CD4-positive, CD25-positive, alpha-beta regulatory T cell (primary cell): ENCODE measurements at places on chromosomes 12 and 14. TPM values are rescaled to one million over a fixed set of nuclear protein-coding genes. Genes with fewer than 3 reads are reported as not detected.

GRCh38 chr12:47860279-47860841 lies 40.7 kb upstream of the HDAC7 start:
- DNase-seq: no peak

GRCh38 chr12:64395739-64396138 lies 5.2 kb upstream of the C12orf56 start:
- DNase-seq: no peak

DNA sequence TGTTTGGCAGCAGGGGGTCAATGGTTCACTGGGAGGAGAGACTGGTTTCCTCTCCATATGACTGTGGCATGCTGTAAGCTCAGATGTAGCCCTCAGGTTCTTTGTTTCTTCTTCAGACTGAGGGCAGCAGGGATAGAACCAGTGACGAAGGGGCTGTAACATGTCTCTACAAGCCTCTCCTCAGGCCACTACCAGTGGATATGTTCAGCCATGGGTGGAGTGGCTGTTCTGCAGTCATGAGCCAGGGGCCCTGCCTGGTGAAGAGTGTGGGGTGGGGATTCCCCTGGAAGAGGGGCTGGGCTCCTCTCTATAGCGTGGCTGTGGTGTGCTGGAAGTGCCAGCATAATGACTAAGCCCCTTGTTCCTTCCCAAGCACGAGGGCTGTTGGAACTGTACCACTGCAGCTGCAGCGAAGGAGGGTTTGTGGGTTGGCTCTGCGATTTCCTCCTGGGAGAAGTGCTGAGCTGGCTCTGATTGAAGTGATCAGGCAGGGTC lies 55.8 kb downstream of the CMAS start:
- DNase-seq: no peak

GRCh38 chr12:89932954-89933353 lies 224.3 kb upstream of the ATP2B1 start:
- no peak for DNase-seq

GRCh38 chr14:84584511-84584910 lies 945.4 kb upstream of the FLRT2 start:
- DNase-seq: no peak

DNA sequence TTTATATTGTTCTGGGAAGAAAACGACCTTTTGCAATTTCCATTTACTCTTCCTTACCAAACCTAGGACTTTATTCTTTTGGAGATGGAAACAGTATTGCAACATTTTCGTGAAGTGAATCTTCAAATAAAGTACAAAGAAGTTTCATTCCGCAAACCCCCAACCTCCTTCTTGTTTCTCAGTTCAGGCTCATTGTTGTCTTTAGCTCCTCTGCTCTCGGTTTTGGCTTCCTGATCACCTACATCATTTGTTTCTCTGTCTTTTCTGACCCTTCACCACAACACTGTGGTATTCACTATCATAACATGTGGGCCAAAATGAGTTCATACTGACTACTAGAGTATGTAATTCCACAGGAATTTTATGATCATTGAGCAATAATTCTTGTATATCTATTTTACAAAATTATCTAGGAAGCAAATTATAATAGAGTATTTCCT lies 266.8 kb downstream of the ADAMTS20 start:
- DNase-seq: no peak

GRCh38 chr14:99687284-99688209 lies 3.4 kb downstream of the CYP46A1 start:
- DNase-seq: no peak

DNA sequence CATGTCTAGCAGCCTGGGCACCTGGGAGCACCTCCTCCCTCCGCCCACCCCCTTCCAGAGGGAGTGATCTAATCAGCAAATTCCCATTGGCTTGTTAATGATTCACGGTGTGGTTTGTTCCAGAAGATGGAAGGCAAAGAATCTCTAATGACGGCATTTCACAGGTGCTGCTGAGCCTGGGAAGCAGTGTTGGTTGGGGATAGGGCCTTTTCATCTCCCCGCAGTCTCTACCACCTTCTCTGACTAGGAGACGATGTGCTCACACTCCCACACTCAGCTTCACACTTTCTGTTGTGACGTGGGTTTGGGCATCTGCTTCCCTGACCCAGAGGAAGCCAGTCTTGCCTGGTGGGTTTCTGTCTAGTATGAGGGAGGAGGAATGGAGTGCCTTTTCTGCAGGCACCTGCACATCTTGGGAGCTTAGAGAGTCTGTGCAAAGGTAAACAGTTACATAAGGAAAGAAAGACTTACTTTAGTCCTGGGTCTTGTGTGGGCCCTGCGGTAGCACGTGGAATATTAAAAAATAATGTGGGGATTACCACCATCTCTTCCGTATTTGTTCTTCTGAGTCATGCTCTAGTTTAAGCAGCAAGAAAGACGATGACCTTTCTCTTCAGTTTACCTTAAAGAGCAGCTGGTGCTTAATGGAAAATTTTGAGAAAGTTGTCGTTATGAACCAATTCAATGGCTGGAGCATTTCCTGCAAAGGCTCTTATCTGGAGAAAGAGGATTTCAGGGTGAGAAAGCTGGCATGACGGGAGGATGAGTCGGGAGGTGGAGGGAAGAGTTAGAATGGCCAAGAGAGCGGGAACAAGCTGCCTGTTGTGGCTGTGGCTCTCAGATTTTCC lies 70.6 kb upstream of the ARHGAP5 start:
- DNase-seq: no peak

DNA sequence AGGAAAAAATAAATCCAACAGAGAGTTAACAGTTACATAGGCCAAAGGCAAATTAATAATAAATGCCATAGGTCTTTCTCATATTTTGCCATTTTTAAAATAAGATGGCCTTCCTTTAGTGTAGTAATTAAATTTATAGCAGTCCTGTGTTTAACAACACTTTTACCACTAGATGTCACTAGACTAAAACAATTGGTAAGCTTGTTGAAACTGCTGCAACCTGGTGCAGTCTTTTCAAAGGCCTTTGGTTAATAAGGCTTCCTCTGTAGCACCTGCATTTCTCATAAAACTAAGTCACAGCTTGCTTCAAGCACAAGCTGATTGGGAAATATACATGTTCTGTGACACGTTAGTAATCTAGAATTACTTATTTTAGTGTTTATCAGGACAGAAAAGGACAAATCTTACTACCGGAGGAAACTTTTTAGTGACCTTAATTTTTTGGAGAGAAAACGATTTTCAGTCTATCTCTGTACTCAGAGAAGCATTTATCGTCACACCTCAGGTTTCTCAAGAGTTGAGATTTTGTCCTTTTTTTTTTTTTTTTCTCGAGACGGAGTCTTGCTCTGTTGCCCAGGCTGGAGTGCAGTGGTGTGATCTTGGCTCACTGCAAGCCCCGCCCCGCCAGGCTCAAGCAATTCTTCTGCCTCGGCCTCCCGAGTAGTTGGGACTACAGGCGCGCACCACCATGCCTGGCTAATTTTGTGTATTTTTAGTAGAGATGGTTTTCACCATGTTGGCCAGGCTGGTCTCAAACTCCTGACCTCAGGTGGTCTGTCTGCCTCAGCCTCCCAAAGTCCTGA lies 20.0 kb downstream of the BORCS5 start:
- peak; percentile 30 for DNase-seq

GRCh38 chr14:73241481-73242165 lies 4.3 kb downstream of the PAPLN start:
- DNase-seq: no peak

DNA sequence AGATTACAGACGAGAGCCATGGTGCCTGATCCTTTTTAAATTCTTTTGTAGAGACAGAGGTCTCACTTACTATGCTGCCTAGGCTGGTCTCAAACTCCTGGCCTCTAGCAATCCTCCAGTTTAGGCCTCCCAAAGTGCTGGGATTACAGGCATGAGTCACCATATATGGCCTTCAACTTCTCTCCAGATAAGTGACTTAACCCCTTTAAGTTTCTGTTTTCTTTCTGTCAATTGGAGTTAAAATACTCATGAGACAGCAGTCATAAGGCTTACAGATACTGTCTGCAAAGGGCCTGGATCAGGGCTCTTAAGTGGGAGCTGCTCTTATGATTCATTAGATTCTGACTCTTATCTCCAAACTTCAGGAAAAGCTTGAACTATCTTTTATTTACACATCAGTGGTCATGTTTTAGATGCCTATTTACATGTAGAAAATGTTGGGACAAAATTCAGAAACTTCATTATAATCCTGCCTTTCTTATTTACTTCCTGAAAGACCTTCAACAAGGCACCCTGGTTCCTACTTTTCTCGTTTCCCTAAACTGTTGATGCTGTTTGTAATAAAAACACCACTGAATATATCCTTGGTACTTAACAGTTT lies 271.5 kb upstream of the TBX3 start:
- DNase-seq: no peak

DNA sequence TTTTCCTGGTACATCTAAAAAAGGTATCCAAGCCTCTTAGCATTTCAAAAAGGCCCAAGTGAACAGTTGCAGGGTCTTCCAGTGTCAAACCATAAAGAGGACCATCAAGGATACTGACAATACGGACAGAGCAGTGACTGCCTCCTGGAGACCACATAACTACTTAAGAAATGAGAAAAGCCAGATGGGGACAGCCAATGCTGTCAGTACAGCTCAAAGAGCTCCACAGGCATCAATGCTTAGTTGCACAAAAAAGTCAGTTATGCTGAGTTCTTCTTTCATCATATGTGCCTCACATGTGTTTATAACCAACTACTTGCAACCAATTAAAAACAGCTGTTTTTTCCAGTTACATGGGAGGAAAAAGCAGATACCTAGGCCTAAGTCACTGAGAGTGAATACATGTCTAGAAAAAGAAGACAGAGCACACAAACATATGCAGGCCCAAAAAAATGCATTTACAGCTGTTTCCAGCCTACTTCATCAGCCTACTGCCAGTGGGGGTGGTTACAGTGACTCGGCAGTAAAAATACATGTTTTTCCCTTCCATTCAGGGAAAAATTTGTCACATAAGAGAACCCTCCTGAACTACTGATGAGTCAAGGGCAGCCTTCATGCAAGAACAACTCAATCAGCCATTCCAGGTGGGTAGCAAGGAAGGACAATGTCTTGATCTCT lies 84.0 kb downstream of the DCAF5 start:
- no peak for DNase-seq

DNA sequence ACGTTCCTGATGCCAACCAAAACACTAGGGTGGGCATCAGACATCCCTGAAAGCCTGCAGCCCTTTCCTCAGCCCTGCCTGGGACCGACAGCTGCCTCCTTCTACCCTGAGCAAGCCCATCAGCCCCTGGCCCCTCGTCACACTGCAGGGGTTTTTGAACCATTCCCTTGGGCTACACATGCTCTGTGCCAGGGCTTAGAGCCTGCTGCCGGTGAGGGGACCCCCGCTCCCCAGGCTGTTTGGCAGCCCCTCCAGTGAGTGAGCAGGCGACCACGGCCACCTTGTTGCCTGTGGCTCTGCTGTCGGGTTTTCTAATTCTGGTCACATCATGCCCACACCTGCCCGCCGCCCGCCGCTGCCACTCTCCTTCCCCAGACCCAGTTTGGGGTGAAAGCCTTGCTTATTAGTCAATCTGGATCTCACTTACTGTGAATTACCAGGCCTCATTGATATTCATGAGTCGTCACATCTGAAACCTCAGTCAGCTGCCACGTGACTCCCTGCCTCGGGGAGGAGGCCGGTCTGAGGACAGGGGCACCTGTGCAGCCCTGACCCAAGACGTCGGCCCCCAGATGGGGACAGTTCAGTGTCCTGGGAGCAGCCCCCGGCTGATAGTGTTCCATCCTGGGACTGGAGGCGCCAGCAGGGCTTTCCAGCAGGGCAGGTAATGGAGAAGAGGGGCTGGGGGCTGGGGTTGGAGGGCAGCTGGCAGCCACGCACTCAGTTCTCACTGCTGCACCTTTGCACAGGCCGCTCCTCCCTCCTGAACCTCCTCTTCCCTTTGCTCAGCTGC lies 163.0 kb downstream of the RBM19 start:
- no peak for DNase-seq

DNA sequence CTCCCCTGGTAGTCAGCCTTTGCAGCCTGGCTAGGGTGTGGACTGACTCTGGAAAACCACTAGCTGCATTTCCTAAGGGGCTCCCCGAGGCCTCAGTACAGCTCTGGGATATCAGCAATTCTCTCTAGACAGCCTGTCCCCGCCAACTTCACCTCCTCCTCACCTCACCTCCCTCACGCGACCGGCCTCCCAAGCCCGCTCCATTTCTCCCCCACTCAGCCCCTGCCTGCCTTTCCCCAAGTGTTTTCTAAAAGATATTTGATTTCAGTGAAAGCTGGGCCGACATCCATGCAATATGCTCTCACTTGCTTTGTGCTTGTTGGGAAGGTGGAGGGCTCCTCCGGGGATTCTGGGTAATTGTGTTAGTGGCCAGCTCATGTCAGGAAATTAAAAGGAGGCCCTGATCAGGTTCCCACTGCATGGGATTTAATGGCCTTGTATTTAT lies 91.8 kb downstream of the ESRRB start:
- DNase-seq: no peak

DNA sequence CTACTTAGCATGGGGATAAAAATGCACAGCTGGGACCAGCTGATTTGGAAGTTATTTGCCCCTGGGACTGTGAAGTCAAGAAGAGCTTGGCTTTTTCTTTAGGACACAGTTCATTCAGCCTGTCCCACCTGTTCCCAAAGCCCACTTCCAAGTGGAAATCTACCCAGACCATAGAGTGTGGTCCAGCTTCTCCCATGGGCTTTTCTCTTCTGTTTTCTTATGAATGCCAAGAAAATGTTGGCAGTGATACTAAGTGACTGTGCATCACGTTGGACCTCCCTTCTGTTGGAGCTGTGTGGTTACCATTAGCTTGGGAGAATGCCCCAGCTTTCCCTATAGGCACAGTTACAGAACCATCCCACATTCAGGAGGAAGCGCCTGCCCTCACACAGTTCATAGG lies 89.4 kb downstream of the NT5DC3 start:
- DNase-seq: no peak

- DNase-seq: no peak
These were observed 15.8 kb upstream of the NPFF start for GRCh38 chr12:53523131-53523530.

DNA sequence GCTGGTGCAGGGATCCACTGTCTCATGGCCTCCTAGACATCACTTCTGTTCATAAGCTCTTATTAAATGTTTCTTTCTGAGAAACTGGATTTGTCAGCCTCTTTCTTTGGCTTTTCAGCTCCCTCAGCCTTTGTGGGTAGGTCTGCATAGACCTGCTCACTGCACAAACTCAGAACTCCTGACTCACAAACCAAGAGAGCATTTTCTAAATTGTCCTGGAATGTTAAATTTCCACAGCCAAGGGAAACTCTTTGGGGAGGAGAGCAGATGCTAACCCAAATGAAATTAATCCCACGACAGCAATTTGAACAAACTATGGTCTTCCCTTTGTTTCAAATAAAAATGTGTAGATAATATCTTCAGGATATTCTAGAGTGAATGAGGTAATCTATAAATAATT lies 19.5 kb upstream of the CERS5 start:
- DNase-seq: no peak

- peak; percentile 58 for DNase-seq
These were observed 84.1 kb upstream of the GNG2 start for GRCh38 chr14:51776102-51776894.

- no peak for DNase-seq
These were observed 53.6 kb upstream of the BCL2L14 start for GRCh38 chr12:12017135-12017581.

NTF3 gene
- polyA plus RNA-seq: not detected

SLC41A2 gene
- polyA plus RNA-seq: 0.32 TPM

KRT72 gene
- polyA plus RNA-seq: not detected

FGD6 gene
- polyA plus RNA-seq: not detected

BCL2L2 gene
- polyA plus RNA-seq: not detected

ZBTB42 gene
- polyA plus RNA-seq: 2.0 TPM

FAM181A gene
- not detected for polyA plus RNA-seq
